Activated effector memory CD4-positive, alpha-beta T cell treated with anti-CD3 and anti-CD28 coated beads, Interleukin-2, amount 50 U/mL, for 16 hours (primary cell): ENCODE measurements at places on chromosomes 16 and 17.
A peak's percentile ranks its signal among the peaks of the same experiment; 100 is the strongest.

- no peak for DNase-seq
Observed at GRCh38 chr17:59802160-59802559, 90.6 kb downstream of the TUBD1 start.

DNA sequence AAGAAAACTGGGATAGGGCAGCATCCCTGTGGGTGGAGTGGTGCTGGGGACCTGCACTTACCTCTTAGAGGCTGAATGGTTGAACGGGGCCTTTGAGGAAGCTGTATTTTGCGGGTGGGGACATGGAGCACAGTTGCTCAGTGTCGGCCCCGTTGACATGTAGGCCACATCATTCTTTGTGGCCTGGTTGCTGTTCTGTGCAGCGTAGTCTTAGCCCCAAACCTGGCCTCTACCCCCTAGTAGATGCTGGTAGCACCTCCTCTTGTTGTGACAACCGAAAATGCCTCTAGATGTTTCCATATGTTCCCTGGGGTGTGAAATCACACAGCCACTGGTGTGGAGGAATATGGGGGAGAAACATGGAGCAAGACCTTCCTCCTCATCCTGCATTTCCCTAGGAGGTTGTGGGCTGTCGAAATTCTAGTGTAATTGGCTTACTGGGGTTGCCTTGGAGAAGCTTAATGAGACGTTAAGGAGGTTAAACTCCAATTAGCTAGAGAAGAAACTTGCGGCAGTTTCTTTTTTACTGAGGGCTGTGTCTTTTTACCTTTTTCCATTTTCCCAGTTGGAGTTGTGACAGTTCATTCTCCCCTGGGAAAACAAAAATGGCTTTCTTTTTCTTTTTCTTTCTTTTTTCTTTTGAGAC, 9.4 kb downstream of the ABCC1 start:
- DNase-seq: no peak

DNA sequence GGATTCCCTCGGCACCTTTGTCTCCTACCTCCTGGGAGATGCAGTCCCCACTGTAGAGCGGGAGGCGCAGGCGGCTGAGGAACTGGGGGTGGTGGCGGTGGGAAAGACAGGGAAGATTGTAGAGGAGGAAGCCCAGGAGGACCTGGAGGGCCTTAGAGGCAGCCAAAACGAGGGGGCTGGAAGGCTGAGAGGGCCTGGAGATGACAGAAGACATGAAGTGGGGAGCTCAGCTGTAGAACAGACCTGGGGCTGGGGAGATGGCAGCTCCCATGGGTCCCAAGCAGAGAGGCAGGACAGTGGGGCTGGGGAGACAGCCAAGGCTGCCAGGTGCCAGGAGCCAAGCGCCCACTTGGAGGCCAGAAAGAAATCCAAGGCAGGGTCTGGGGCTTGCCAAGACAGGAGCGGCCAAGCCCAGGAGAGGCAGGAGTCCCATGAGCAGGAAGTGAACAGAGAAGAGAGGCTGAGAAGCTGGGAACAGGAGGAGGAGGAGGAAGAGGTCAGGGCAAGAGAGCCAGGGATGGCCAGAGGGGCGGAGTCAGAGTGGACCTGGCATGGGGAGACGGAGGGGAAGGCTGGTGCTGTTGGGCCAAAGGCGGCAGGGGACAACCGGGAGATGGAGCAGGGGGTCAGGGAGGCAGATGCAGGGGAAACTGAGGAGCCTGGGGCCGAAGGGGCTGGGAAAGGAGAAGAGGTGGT, 803 bp downstream of the APOBR start:
- no peak for DNase-seq

DNA sequence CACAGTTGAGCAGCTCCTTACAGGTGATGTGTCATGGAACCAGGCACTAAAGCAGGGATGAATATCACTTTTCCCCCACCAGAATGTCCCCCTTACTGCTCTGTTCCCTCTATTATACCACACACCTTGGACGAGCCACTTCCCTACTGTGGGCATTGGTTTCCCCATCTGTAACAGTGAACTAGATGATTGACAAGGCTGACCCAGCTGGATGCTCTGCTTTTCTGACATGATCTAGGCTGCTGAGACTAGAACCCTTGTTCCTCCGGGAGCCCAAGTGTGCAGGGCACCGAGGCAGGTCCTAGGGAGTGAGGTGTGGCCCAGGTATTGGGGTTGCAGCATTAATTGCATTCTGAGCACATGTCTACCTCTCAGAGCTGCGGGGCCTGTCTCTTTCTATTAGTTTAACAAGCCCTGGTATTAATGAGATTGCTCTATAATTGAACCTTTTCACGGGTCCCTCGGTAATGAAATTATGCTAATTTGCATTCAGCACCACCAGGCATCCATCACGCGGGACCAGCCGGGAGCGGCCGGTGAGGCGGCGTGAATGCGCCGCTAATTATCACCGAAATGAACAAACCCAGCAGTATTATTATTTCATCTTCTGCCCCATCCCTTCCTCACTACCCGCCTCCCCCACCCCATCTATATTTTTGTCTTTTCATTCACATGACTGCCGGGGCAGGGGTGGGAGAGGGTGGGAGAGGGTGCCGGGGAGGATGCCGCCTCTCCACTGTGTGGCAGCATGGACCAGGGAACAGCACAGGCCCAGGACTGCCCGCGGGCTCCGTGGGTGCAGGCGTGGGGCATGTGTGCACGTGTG, 121.1 kb downstream of the CYLD start:
- no peak for DNase-seq

DNA sequence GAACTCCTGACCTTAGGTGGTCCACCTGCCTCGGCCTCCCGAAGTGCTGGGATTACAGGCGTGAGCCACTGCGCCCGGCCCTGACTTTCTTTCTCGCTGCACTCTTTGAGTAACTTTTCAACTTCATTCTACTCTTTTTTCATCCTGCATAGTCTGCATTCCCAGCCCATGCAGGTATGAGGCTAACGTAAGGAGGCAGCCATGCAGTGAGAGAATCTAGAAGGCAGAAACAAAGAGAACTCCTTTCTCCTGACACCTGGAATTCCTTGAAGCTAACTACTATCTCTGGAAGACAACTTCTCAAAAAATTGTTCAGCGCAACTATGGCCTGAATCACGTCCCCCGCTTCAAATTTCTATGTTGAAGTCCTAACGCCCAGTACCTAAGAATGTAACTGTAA, 152.0 kb downstream of the SLC39A11 start:
- no peak for DNase-seq

DNA sequence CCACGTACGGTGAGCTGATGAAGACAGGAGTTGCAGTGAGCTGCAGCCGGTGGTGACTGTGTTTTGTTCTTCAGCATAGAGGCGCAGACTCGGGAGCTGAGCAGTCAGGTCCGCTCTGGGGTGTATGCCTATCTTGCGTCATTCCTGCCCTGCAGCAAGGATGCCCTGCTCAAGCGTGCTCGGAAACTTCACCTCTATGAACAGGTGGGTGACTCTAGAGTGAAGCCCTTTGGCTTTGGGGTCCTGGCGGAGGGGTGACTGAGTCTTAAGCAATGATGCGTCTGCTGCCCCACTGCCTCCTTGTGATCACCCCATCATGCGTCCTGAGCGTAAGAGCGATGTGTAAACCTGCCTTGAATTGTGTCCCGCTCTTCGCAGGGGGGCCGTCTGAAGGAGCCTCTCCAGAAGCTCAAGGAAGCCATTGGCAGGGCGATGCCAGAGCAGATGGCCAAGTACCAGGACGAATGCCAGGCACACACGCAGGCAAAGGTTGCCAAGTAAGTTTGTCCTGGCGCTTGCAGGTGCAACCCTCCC, 22.9 kb downstream of the UBN1 start:
- peak; percentile 38 for DNase-seq

DNA sequence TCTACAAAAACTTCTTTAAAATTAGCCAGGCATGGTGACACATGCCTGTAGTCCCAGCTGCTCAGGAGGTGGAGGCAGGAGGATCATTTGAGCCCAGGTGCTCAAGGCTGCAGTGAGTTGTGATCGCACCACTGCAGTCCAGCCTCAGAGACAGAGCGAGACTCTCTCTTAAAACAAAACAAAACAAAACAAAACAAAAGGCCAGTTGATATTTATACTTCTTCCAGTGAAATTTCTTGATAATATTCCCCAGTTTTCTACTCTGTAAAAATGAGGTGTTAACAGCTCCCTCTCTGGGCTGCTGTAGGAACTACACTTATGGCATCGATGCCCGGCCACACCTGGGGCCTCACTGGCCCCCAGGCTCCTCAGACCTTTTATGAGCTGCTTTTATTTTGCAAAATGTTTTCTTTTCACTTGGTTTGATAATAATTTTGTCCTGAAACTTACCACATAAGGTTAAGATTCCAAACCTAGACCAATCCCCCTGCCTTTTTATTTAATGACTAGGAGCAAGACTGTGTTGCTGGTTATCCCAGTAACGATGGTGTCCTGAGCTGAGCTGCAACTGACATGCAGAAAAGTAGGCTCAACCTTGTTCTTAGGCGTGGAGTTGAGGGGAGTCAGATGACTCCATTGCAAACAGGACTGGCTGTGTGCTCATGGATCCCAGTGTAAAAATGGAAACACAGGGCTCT, 17.6 kb downstream of the MAPK8IP3 start:
- peak; percentile 75 for DNase-seq

GRCh38 chr17:56186222-56186786, 33.0 kb downstream of the ANKFN1 start:
- no peak for DNase-seq

GRCh38 chr17:2894782-2895181, 98.5 kb downstream of the RAP1GAP2 start:
- DNase-seq: no peak

DNA sequence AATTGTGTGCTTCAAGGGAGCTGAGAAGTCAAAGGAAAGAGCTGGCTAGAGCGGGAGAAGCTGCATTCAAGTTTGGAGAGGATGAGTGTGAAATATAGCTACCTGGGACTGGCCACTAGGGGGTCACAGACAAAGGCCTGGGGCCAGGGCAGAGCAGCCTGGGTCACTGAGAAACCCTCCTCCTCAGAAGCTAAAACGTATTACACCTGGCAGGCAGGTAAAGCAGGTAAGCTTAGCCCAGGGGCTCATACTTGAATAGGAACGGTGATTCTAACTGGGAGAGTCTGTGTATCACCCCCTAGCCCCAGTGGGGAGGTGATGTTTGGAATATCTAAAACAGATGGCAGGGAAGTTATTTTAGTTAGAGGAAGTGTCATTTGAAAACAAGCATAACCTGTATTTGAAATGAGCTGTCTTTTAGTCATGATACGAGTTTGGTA, 6.8 kb downstream of the KRT37 start:
- DNase-seq: no peak

- DNase-seq: no peak
Observed at GRCh38 chr17:45003877-45004276, 35.8 kb upstream of the C1QL1 start.

- no peak for DNase-seq
Observed at GRCh38 chr16:87418644-87419043, 26.5 kb downstream of the MAP1LC3B start.

DNA sequence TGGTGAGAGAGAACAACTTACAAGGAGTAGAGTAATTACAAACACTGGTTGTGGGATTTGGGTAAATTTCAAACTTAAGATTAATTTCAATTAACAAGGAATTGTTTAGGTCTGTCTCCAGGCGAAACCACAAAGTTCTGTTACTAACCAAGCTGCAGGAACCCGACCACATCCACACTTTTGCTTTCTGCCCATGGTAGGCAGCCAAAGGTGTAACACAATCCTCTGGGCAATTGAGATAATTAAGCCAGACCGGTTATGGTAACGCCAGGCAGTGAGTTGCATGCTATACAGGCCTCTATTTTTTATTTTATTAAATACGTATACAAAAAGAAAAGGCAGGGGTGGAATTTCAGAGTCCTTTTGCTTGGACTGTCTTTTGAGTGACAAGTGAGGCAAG, 12.0 kb downstream of the KCNJ2 start:
- no peak for DNase-seq

GRCh38 chr17:75607086-75607485, 19.5 kb downstream of the MYO15B start:
- no peak for DNase-seq

GRCh38 chr16:72537664-72538063, 365.7 kb upstream of the PMFBP1 start:
- no peak for DNase-seq

DNA sequence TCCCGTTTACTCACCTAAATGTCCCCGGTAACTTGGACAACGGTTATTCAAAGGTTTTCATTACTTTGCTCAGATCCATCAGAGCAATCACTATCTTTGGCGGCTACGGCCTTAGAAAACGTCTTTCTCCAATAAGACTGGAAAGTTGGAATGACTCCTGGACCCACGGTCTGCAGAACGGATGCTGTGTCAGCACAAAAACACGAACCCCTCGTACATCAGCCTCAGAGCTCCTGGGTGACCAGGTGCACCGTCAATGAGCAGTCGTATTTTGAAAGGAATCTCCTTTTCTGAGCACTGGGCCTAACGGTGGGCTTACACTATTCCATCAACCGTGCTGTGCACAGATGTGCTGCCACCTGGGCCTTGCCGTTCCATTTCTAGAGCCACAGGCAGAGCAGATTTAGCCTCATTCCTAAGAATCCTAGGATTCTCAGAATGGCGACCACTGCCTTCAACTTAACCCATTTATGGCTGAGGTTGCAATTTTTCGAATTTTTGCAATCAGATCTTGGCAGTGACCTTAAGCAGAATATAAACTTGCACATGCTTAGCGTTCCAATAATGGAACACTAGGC, 110.8 kb upstream of the ZNF750 start:
- DNase-seq: peak; percentile 8

DNA sequence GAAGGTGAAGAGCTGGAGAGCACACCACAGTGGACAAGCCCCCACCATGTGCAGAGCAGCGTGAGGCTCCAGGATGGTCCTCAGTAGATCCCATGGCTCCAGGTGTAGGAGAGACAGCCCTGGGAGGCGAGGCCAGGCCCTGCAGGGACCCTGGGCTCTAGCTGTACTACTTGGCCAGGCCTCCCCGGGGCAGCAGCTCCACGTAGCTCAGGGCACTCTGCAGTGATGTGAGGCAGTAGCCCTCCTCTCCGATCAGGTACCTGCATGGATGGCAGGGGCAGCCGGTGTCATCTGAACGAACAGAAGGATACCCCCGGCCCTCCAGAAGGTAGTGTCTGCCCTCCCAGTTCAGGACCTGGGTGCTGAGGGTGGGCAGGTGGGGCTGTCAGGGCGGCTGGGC, 6.2 kb upstream of the SPATA2L start:
- no peak for DNase-seq

DNA sequence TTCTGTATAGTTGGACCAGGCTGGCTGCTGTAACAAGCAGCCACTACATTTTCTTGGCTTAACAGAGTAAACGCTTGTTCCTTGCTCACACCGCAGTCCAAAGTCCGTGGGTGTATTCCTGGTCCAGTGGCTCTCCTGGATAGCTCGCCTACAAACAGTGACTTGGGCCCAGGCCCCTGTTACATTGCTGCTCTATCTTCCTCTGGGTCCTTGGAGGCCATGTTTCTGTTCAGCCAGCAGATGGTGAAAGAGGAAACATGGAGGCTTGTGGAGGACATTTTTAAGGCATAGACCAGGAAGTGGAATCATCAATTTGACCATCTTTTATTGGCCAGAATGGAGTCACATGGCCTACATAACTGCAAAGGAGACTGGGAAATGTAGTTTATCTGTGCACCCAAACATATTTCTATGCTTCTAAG, 55.1 kb downstream of the ATP2C2 start:
- no peak for DNase-seq

GRCh38 chr16:57022445-57022844, 33.1 kb downstream of the NLRC5 start:
- DNase-seq: peak; percentile 62

- DNase-seq: no peak
Observed at GRCh38 chr17:43020030-43020621, 2.1 kb downstream of the VAT1 start.
